ENCODE measurements at places on chromosomes 11 and 22. TPM values are rescaled to one million over a fixed set of nuclear protein-coding genes. Genes with fewer than 3 reads are reported as not detected.

Gene OR10A2
- not detected for total RNA-seq

DNA sequence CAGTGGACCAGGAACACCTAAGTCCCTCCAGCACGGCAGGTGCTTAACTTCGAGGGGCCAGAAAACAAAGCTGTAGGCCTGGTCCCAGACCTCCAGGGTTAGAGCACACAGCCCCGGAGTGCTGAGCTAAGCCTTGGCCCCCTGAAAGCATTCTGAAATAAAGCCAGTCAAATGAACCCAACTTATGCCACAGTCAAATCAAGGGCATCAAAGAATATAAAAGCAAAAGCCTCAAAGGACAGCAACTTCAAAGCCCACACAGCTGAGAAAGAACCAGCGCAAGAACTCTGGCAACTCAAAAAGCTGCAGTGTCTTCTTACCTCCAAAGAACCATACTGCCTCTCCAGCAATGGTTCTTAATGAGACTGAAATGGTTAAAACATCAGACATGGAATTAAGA lies 39.1 kb downstream of the TMEM123 start:
- no peak for DNase-seq

DNA sequence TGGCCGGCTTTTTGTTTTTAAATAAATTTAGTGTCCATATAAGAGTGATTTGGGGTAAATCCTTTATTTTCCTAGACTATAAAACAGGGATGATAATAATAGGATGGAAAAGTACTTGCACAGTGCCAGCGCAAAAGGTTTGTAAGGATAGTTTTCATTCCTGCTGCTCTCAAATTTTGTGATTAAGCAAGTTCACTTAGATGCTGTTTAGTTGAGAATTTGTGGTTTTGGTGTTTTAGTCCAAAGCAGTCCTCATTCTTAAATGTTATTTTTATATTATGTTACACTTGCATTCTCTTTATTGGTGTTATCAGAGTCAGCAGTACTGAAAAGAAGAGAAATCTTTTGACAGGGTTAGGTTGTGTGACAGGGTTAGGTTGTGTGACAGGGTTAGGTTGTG lies 47.9 kb downstream of the PPP6R3 start:
- no peak for DNase-seq

DNA sequence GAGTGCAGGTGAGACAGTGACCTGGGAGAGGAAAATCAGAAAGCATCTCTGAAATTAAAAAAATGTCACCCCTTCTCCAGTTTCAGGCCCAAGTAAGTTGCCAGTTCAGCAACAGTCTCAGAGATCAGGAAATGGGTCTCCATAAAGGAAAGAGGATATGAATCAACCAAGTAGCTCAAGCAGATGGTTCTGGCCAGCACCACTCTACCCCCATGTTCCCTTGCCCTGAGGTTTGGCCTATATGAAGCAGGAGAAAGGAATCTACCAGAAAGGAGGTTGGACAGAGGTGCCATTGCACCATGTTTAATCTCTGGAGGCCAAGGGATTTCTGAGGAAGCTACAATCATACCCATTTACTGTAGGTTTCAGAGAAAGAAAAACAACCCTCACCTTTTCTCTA lies 7.7 kb downstream of the FZD4 start:
- DNase-seq, result no peak

GRCh38 chr11:45881708-45882368 lies 3.6 kb upstream of the MAPK8IP1 start:
- no peak for DNase-seq
